ENCODE measurements at places on chromosomes 11 and 22. TPM values are rescaled to one million over a fixed set of nuclear protein-coding genes. Genes with fewer than 3 reads are reported as not detected.
A peak's percentile ranks its signal among the peaks of the same experiment; 100 is the strongest.

- no peak for DNase-seq
These were observed 130.6 kb downstream of the WNT11 start for GRCh38 chr11:76075716-76076115.

GRCh38 chr11:890794-891540, 19.6 kb downstream of the CHID1 start:
- DNase-seq: no peak

DNA sequence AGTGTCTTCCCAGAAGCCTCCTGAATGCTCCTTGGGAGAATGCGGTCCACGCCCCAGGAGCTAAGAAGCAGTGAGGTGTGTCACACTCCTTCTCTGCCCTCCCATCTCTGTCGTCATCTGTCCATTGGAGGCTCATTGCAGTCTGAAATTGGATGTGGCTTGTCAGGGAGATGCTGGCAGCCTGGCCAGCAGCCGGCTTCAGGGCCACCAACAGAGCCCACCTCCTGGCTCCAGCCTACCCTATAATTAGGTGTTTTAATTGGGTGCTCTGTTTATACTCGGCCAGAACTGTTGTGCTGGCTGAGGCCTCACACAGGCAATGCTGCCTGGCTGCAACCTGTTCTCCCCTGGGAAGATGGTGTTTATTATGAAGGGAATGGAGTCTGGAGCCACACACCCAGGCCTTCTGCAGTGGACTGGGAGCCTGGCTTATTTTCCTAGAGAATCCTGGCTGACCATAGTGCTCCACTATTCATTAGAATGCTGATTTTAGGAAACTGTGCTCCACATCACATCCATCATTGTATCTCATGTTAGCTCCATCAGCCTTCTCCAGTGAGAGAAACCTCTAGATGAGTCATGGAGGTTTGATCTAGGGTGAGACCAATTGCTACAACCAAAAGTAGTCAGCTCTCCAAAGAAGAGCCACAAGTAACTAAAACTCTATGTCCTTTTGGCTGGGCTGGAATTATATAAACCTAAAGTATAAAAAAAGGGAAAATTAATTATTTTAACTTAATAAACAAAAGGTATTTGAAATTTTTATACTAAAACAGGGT, 86.8 kb upstream of the CRTAM start:
- DNase-seq: no peak

UPK2 gene
- total RNA-seq: not detected

DNA sequence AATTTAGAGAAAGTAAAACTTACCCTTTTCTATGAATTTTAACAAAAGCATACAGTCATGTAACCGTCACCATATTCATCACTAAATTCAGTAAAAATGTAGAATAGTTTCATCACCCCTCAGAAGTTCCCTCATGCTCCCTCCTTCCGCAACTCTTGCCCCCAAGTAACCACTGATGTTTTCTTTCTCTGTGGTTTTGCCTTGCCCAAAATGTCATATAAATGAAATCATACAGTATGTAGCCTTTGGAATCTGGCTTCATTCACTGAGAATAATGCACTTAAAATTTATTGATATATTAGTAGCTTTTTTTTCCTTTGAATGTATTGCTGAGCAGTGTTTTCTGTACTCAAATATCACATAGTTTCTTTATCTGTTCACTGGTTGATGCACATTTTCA, 60.1 kb downstream of the DCUN1D5 start:
- DNase-seq: no peak

GRCh38 chr11:15275141-15275540, 160.4 kb downstream of the INSC start:
- DNase-seq: no peak

DNA sequence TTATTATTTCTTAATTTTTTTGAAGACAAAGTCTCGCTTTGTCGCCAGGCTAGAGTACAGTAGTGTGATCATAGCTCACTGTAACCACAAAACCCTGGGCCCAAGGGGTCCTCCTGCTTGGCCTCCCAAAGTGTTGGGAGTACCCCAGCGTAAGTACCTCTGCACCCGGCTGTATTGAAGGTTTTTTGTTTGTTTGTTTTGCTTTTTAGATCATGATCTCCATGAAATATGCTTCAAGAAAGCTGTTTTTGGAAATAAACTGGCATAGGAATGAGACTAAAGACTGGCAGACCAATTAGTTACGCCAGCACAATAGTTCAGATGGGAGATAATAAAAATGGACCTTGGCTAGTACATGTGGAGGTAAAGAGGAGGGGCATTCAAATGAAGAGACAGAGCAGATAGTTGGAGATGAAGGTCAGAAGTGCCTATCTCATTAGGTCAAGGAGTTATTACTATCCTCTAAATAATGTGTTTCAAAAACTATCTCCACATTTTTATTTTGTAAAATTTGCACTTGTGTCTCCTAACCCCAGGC, 4.1 kb upstream of the MRPL48 start:
- no peak for DNase-seq

GRCh38 chr11:116336540-116336939, 436.2 kb downstream of the BUD13 start:
- DNase-seq: peak; percentile 41

TBX1 gene
- total RNA-seq: 4.4 TPM

CHEK1 gene
- 3.6 TPM for total RNA-seq

POLA2 gene
- total RNA-seq: 6.1 TPM

- DNase-seq: no peak
These were observed 20.2 kb downstream of the FADS3 start for GRCh38 chr11:61871158-61871597.

DNA sequence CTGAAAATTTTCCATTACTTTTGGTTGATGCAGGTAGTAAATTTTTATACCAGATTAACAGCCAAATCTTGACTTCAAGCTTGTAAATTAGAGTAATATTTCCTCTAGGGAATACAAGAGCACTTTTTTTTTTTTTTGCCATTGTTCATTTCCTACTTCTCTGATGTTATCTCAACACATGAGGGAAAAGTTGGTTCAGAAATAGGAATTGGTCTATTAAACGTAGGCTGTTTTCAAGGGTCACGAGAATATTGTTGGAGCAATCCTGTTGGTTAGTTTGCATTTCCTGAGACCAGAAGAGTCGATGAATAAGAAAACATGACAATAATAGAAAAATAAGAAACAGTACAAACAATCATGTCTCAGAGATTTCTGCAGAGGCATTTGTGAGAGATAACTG, 453.9 kb upstream of the CCDC179 start:
- DNase-seq: no peak

DNA sequence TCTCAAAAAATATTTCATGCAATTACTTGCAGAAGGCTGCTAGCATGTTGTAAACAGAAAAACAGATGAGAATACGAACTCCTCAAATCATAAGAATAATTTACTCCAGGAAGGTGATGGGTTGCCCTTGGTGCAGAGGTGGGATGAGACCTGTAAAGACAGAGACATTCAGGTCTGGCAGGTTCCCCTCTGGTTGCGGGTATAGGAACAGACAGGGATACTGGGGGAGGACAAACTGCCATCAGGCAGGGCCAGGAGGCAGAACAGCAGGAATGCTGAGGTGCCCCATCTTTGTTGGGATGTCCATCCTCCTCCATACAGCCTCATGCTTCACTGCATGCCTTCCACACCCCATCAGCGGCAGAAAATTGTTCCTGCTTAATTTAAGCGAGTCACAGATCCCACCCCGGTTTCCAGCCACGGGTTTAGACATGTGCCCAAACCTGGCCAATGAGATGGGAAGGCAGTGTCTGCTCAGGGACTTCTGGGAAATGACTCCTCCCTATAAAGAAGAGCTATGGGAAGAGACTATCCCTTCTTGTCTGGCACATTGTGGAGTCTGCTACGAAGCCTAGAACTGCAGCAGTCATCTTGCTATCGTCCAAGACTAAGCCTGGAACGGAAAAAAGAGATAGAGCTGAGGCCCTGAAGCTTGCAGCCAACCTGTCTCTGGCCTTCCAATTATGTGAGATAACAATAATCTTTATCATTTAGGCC, 23.1 kb upstream of the IRAG1 start:
- no peak for DNase-seq

GRCh38 chr11:44632466-44633123, 67.1 kb downstream of the CD82 start:
- DNase-seq: no peak

SLN gene
- 5.9 TPM for total RNA-seq

SOX6 gene
- 23.0 TPM for total RNA-seq

GRCh38 chr22:49229483-49230193, 598.0 kb downstream of the BRD1 start:
- DNase-seq: peak; percentile 55

DNA sequence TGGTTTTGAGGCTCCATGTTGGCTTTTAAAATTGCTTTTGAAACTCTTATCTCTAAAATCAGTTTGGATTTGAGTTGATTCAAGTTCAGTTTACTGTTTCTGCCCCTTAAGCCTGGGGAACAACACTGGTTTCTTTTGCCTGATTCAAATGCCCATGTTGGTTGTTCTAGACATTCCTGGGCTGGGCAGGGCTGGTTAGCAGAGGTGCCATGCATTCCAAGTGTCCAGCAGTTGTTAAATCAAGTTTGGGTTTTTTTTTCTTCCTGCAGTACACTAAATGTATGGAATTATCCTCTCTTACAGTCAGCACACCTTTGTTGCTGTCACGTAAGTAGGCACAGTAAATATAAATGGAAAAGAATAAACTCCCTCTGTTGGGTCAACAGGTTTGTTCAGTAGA, 67.2 kb upstream of the MTMR2 start:
- no peak for DNase-seq

DNA sequence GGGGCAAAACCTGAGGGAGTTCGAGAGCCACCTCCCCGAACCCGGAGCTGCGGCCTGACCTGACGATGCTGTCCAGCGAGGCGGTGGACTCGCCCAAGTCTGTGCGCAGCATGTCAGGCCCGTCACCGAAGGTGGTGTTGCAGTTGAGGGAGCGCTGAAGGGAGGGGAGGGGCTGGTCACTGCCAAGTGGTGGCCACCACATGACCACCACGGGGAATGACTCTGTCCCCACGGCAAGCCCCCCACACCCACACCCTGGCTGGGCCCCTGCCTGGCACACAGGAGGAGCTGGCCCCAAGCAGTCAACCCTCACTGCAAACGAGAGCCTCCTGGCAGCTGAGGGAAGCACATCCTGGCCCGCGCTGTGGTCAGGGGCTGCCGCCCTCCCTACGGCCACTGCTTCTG, 30.8 kb downstream of the TRMU start:
- DNase-seq: no peak

GRCh38 chr11:11370255-11370961, 17.4 kb upstream of the CSNK2A3 start:
- no peak for DNase-seq

- DNase-seq: peak; percentile 85
These were observed 165.6 kb upstream of the DDI1 start for GRCh38 chr11:103870821-103871309.

DNA sequence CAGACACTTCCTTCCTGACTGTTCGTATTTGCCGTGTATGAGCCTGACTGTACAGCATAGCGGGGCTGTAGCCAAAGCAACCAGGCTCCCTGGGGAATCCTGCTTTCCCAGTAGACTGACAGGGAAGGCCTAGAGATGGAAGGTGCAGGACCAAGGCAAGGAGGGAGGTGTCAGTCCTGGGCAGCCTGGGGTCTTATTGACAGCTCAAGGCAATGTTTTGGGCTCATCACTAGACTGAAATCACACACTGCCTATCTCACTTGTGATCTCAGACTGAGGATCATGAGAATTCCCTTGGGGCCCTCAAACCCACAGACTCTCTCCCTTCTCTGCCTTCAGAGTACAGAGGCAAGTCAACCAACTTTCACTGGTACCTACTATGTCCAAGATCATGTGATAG, 346.8 kb upstream of the NARS2 start:
- no peak for DNase-seq

- DNase-seq: no peak
These were observed 36.4 kb downstream of the IGSF9B start for GRCh38 chr11:133920109-133920990.

GRCh38 chr11:67408437-67409200, 4.7 kb downstream of the TBC1D10C start:
- no peak for DNase-seq

- peak; percentile 76 for DNase-seq
These were observed 67.9 kb upstream of the WNT7B start for GRCh38 chr22:46044621-46045458.

- DNase-seq: no peak
These were observed 7.2 kb downstream of the TMEM86A start for GRCh38 chr11:18705651-18706281.

DNA sequence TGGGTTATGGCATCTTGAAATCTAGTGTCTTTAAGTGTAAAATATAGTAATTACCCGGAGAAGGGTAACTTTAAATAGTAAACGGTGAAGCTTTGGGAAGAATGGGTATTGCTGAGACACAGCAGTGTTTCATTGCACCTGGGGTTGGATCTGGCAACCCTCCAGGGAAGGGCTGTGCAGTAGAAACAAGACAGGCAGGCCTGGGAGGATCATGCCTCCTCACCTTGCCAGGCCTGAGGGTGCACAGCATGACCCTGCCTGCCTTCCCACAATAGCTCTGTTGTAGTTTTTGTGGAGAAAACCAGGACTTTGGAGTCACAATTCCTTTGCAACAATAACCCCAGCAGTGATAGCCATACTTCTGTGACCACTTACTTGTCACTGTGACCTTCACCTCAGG, 64.6 kb upstream of the ADSL start:
- no peak for DNase-seq

DNA sequence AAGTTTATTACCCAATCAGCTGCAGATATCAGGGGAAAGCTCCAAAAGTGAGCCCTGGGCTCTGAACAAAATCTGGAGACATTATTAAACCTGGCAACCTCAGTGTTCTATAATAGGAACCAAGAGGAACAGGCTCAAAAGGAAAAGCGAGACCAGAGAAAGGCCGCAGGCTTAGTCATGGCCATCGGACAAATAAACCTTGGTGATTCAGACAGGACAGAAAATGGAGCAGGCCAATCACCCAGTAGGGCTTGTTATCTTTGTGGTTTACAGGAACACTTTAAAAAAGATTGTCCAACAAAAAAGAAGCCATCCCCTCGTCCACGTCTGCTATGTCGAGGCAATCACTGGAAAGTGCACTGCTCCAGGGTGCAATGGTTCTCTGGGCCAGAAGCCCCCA, 7.7 kb upstream of the PANX1 start:
- DNase-seq: no peak

- DNase-seq: no peak
These were observed 14.9 kb upstream of the TSKU start for GRCh38 chr11:76768088-76768908.

DNA sequence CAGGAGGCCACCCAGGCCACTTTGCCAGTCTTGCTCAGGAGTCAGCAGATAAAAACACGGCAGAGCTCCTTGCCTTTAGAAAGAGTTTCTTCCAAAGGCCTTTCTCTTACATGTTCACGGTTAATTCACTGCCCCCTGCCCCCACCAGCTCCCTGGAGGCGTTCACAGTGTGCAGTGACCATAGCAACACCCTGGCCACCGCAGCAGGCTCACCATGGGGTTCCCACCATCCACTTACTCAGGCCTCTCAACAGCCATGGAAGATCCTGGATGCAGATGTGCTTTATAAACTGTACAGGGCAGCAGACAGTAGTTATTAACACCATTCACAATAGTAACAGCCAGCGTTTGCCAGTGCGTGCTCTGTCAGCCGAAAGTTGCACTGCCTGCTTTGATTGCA, 10.6 kb upstream of the MYO7A start:
- no peak for DNase-seq

GRCh38 chr11:62383822-62384221, 35.0 kb upstream of the SCGB1A1 start:
- no peak for DNase-seq

Measured in suprapubic skin (tissue), 4 donors.